ENCODE measurements at places on chromosomes 13 and 19. TPM values are rescaled to one million over a fixed set of nuclear protein-coding genes. Genes with fewer than 3 reads are reported as not detected.

The EXOC3L2 gene
- 11.1 TPM for total RNA-seq

- H3K27me3 ChIP-seq: peaks cover 65% of the 10 kb centered on the region
- no peak for DNase-seq
- no peak overlapping the region for H3K27ac ChIP-seq
Measured at GRCh38 chr13:76904507-76904906, 18.3 kb upstream of the KCTD12 start.

The CFD gene
- 179 TPM for total RNA-seq

DNA sequence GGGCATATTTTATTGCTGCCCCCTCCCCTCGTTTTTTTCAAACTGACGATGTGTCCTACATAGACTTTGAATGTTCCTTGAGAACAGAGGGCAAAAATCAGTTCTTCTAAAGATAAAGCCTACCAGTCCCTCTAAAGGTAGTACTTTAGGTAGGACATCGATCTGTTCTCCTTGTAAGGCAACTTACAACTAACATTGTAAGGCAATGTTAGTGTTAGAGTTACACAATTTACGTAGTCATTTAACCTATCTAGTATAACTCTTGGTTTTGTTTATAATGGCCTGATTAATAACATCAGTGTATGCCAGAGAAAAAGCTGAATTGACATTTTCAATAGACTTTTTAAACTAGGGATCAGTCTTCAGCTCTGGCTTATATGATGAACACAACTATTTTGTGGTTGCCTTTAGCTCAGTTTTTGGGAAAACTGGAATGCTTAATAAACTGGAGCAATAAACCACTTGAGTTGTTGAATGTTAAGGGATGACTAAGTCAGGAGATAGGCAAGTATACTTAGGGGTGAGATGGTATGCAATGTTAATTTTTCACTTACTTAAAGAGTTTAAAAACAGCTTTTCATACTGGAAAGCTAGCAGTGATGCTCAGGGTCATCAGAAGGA is 2.2 kb downstream of the NDFIP2 start:
- peaks cover 32% of the 10 kb centered on the region for H3K4me1 ChIP-seq
- no peak overlapping the region for H3K4me3 ChIP-seq
- H3K36me3 ChIP-seq: no peaks in the 10 kb centered on the region
- peaks cover 18% of the 10 kb centered on the region for H3K27me3 ChIP-seq
- no peak for DNase-seq
- no peak overlapping the region for H3K27ac ChIP-seq

- H3K4me1 ChIP-seq: no peaks in the 10 kb centered on the region
- H3K27me3 ChIP-seq: peaks cover 31% of the 10 kb centered on the region
- no peaks in the 10 kb centered on the region for H3K36me3 ChIP-seq
- DNase-seq: no peak
- H3K27ac ChIP-seq: no peak overlapping the region
Measured at GRCh38 chr19:35199481-35199880, 29.1 kb downstream of the FAM187B start.

- no peak overlapping the region for H3K27ac ChIP-seq
- no peak for DNase-seq
- no peak overlapping the region for H3K4me3 ChIP-seq
- H3K4me1 ChIP-seq: no peaks in the 10 kb centered on the region
Measured at GRCh38 chr19:3213159-3213558, 11.3 kb upstream of the CELF5 start.

The SLC25A41 gene
- total RNA-seq: 0.27 TPM

DNA sequence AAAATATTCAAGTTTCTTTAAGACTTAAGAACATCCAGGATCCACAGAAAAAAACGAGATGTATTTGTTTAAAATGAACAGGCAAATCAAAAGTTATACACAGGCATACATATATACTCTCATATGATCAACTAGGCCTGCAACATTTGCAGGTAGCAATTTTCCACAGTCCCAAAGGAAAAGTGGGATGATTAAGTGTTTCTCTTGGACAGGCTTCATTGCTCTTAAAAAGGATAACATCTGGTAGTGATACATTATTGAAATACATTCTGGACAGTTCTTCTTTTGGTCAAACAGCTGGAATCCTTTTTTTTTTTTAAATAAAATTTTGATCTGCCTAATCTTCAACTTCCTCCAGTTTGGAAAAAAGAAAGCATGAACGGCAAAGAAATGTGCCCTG is 114.8 kb upstream of the TDRD3 start:
- H3K27me3 ChIP-seq: peaks cover 6% of the 10 kb centered on the region
- H3K36me3 ChIP-seq: no peaks in the 10 kb centered on the region
- peaks cover 8% of the 10 kb centered on the region for H3K4me1 ChIP-seq
- no peak overlapping the region for H3K27ac ChIP-seq
- DNase-seq: no peak
- H3K4me3 ChIP-seq: no peak overlapping the region

DNA sequence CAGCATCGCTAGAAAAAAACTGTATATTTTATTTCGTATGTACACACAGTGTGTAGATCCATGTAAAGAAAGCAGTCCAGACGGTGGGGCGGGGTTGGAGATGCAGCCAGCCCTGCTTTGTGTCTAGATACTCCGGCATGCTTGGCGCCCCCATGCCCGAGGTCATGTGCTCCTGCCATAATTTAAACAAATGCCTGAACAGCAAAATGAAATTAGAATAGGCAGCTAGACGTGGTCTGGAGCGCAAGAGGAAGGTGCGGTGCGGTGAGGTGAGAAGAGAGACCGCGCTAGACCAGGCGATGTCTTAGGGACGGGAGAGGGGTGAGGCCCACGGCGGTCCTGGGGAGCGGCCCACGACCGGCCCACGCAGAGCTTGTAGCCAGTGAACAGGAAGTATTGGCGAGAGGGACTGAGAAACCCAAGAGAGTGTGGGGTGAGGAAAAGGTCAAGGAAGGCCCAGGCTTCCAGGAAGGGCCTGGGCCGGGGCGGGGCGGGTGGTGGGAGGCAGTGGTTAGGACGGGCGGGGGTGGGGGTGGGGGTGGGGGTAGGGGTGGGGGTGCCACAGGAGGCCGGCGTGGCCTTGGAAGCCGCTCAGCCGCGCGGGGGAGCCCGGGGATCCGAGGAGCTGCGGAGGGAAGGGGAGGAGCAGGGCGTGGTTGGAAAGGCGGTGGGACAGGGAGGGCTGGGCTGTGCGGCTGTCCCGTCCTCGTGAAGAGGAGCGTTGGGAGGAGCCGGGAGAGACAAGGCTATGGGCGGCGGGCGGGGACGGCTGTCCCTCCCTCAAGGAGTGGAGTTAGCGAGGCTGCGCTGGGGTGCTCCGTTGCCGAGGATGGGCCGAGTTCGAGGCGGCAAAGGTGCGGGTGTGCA is 254.7 kb upstream of the SGCG start:
- peaks cover 9% of the 10 kb centered on the region for H3K27me3 ChIP-seq
- H3K27ac ChIP-seq: no peak overlapping the region
- no peaks in the 10 kb centered on the region for H3K4me1 ChIP-seq
- H3K4me3 ChIP-seq: no peak overlapping the region

DNA sequence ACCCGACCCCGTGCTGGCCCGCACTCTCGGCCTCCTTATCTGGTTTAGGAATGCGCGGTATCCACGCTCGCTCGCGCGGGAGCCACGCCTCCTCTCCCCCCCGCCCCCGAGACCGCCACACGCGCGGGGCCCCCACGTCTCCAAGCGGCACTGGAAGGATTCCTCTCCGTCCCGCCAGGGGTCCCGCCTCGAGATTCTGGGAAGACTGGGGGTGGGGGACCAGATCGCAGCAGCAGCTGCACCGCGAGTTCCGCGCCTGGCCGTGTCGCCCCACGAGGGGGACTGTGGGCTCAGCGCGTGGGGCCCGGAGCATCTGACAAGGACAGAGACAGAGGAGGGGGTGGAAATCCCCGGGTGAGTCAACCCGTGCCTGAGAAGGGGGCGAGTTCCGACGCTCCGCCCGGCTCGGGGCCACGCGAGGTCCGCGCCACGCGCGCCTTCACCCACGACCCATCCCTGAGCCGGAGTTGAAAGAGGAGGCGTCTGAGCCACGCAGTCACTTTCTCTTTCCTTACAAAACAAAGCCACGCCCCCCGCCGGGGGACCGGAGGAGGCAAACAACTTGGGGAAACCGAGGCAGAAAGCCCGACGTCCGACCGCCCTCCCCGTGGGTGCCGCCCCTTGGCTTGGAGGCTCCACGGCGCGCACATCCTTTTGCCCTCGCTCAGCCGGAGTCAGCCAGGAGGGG is 814 bp downstream of the S1PR2 start:
- DNase-seq: no peak
- no peaks in the 10 kb centered on the region for H3K27me3 ChIP-seq
- peaks cover 33% of the 10 kb centered on the region for H3K4me1 ChIP-seq
- H3K4me3 ChIP-seq: peak overlapping the region; percentile 87
- peak overlapping the region; percentile 72 for H3K27ac ChIP-seq
- no peaks in the 10 kb centered on the region for H3K36me3 ChIP-seq

The TTC9B gene
- not detected for total RNA-seq

The ANGPTL8 gene
- not detected for total RNA-seq

DNA sequence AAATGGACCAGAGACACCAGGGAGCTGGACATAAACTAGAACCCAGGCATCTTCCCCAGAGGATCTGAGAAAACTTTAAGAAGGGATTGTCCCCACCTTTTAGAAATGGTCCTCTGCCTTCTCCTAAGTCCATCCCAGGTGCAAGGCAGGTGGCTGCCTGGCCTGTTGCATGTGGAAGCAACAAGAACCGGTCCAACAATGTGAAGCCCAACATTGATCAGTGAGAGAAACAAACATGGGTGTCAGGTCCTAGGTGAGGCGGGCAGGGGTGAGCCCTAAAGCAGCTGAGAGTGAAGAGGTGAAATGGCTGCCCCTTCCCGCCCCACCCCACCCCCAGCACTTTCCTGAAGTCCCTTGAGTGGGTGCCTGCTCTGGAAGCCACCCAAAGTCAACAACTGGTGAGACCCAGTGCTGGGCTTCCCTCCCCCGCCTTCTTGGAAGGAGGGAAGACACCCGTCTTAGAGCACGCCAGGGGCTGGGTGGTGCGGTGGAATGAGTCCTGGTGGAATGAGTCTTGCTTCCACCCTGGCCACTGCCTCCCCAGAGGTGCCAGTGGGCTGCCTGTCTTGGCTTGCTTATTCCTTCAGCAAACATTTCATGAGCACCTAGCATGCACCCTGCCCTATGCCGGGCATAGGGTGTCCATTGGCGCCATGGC is 1.7 kb downstream of the AP1M1 start:
- no peak overlapping the region for H3K27ac ChIP-seq
- peaks cover 15% of the 10 kb centered on the region for H3K36me3 ChIP-seq
- no peak for DNase-seq
- H3K27me3 ChIP-seq: no peaks in the 10 kb centered on the region
- peaks cover 25% of the 10 kb centered on the region for H3K4me1 ChIP-seq

The HIPK4 gene
- total RNA-seq: 0.29 TPM

- peaks cover 15% of the 10 kb centered on the region for H3K4me1 ChIP-seq
- peak overlapping the region; percentile 42 for H3K4me3 ChIP-seq
- H3K27ac ChIP-seq: no peak overlapping the region
- no peaks in the 10 kb centered on the region for H3K36me3 ChIP-seq
Measured at GRCh38 chr19:45676851-45677263, 8.8 kb downstream of the GIPR start.

The CYP2S1 gene
- total RNA-seq: not detected

The IL4I1 gene
- total RNA-seq: not detected

- no peak overlapping the region for H3K4me3 ChIP-seq
- no peaks in the 10 kb centered on the region for H3K27me3 ChIP-seq
- peaks cover 16% of the 10 kb centered on the region for H3K4me1 ChIP-seq
Measured at GRCh38 chr19:38843175-38843758, 6.5 kb downstream of the HNRNPL start.

DNA sequence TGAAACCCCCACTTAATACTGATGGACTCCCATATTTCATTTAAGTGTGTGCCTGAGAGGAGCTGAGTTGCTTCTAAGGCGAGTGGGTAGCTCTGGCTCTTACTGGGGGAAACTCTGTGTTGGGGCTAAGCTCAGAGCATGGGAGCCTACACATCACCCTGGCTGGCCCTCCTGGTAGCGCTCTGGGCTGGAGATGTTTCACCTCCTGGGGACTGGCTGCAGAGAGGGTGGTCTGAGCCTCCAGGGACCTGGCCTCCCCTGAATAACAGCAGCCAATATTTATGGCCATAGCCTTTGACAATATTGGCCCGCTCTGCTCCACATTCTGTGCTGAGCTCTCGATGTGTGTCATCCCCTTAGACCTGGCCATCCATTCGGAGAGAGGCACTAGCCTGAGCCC is 316.5 kb downstream of the ZNF536 start:
- H3K36me3 ChIP-seq: no peaks in the 10 kb centered on the region
- peaks cover 32% of the 10 kb centered on the region for H3K27me3 ChIP-seq
- no peak overlapping the region for H3K4me3 ChIP-seq
- no peak for DNase-seq
- no peaks in the 10 kb centered on the region for H3K4me1 ChIP-seq

The PIAS4 gene
- 28.8 TPM for total RNA-seq

- H3K36me3 ChIP-seq: no peaks in the 10 kb centered on the region
- no peaks in the 10 kb centered on the region for H3K27me3 ChIP-seq
- no peaks in the 10 kb centered on the region for H3K4me1 ChIP-seq
- no peak for DNase-seq
- no peak overlapping the region for H3K27ac ChIP-seq
- H3K4me3 ChIP-seq: no peak overlapping the region
Measured at GRCh38 chr13:24624801-24625231, 55.4 kb upstream of the ATP12A start.

The B9D2 gene
- total RNA-seq: 5.5 TPM

The ADGRE3 gene
- not detected for total RNA-seq

The PTH2 gene
- not detected for total RNA-seq

- no peak overlapping the region for H3K4me3 ChIP-seq
- peaks cover 4% of the 10 kb centered on the region for H3K36me3 ChIP-seq
- DNase-seq: no peak
Measured at GRCh38 chr13:41302743-41303142, 8.3 kb upstream of the NAA16 start.

GRCh38 chr19:28294395-28294794 is 918.6 kb downstream of the UQCRFS1 start:
- no peak overlapping the region for H3K27ac ChIP-seq
- H3K27me3 ChIP-seq: no peaks in the 10 kb centered on the region
- H3K4me3 ChIP-seq: no peak overlapping the region
- DNase-seq: no peak
- H3K4me1 ChIP-seq: peaks cover 27% of the 10 kb centered on the region

The CNFN gene
- total RNA-seq: not detected

The KLC3 gene
- total RNA-seq: 0.21 TPM

The LRRC63 gene
- total RNA-seq: not detected

The SMIM24 gene
- not detected for total RNA-seq

GRCh38 chr19:30249911-30250310 is 122.3 kb upstream of the ZNF536 start:
- no peak for DNase-seq
- no peaks in the 10 kb centered on the region for H3K27me3 ChIP-seq
- H3K36me3 ChIP-seq: no peaks in the 10 kb centered on the region
- H3K4me3 ChIP-seq: no peak overlapping the region
- no peak overlapping the region for H3K27ac ChIP-seq
- H3K4me1 ChIP-seq: no peaks in the 10 kb centered on the region

- H3K27me3 ChIP-seq: no peaks in the 10 kb centered on the region
- DNase-seq: no peak
- no peak overlapping the region for H3K4me3 ChIP-seq
- H3K4me1 ChIP-seq: peaks cover 95% of the 10 kb centered on the region
- H3K27ac ChIP-seq: peak overlapping the region; percentile 70
Measured at GRCh38 chr13:110299283-110299840, 7.6 kb downstream of the COL4A1 start.
